Tibial artery (tissue), 4 donors: ENCODE measurements at places on chromosomes 13 and 19.

DNA sequence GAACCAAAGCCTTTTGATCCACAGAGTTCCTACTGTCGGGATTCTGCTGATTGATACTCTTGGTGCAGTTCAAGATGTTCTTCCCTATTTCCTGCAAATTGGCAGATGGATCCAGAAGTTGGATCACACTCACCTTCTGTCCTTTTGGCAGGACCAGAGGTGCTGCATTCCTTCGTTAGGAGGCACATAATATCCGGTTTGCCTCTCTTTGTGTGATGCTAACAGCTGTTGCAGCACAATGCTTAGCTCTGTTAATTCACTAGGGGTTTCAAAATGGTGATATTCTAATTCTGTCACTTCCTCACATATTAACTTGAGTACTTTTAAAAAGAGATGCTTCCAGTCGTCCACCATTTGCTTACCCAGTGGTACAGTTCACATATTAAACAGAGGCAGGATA lies 15.2 kb upstream of the CHST8 start:
- no peak for DNase-seq

- DNase-seq: no peak
Observed at GRCh38 chr13:81207636-81208035, 866.7 kb upstream of the SPRY2 start.

DNA sequence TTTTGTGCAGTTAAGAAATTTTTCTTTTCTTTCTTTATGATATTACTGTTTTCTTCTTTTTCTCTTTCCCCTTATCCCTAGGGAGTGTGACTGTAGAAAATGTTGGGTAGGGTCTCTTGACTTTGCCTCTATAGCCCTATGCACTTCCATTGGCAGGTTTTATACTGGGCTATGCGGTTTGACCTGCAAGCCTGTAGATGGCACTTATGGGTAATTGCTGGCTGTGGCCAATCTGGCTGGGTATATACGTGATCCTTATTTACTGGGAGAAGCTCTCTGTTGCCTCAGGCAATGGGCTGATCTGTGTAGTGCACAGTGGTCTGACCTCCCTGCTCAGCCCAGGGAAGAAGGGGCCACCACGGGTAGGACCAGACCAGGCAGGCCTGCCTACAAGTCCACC lies 78.8 kb downstream of the RAP2A start:
- no peak for DNase-seq

DNA sequence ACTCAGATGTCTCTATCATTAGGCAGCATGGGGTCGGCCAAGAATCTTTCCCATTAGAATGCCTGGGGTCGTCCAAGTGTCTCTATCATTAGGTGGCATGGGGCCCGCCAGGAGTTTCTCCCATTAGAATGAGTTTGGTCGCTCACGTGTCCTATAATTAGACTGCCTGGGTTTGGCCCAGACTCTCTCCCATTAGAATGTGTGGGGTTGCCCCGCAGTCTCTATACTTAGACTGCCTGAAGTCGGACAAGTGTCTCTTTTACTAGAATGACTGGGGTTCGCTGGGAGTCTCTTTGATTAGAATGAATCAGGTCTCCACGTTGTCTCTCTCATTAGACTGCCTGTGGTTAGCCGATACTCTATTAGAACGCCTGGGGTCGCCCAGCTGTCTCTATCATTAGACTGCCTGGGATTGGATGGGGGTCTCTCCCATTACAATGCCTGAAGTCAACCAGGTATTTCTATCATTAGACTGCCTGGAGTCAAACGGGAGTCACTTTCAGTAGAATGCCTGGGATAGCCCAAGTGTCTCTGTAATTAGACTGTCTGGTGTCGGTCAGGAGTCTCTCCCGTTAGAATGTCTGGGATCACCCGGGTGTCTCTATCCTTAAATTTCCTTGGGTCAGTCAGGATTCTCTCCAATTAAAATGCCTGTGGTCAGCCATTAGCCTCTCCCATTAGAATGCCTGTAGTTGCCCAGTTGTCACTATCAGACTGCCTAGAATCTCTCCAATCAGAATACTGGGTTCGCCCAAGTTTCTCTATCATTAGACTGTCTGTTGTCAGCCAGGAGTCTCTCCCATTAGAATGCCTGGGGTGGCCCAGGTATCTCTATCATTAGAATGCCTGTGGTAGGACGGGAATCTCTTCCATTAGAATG lies 1454.1 kb downstream of the UQCRFS1 start:
- DNase-seq: no peak

GRCh38 chr13:53100394-53101063 lies 71.9 kb downstream of the OLFM4 start:
- DNase-seq: no peak

GRCh38 chr13:67557642-67558241 lies 327.6 kb upstream of the PCDH9 start:
- DNase-seq: no peak

DNA sequence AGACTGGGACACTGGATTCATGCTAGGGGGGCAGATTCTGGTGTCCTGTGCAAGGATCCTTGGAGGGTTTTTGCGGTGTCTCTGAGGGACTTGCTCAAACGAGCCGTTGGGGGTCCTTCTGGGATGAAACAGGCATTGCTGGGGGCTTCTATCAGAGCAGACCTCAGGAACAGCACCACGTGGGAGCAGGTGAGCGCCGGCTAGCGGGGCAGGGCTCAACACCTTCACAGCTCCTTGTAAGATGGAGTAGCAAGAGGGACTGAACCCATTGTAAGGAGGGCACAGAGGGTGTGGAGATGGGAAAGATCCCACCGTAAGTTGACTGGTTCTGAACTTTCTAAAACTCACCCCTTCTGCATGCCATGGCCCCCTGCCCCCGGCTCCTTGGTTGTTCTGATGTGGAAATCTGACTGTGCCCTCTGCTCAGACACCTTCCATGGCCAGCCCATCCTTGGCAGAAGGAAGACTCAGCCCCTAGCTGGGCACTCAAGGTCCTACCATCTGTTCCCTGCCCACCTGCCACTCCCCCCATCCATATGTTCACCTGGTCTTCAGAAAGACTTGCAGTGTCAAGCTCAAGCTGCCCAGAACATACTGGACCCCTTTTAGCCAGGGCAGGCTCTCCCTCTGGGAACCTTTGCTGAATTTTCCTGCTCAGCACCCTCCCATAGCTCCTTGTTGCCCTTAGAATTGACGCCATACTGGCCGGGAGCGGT lies 1.2 kb downstream of the SLC27A1 start:
- no peak for DNase-seq

- peak; percentile 31 for DNase-seq
Observed at GRCh38 chr13:50910485-50910805, 854 bp downstream of the RNASEH2B start.

GRCh38 chr13:32234914-32235313 lies 80.2 kb downstream of the ZAR1L start:
- DNase-seq: no peak

- DNase-seq: no peak
Observed at GRCh38 chr13:45575146-45575829, 40.3 kb downstream of the ERICH6B start.

- DNase-seq: no peak
Observed at GRCh38 chr13:83666141-83666540, 216.1 kb downstream of the SLITRK1 start.

- no peak for DNase-seq
Observed at GRCh38 chr19:12841094-12841493, 2.8 kb downstream of the MAST1 start.

DNA sequence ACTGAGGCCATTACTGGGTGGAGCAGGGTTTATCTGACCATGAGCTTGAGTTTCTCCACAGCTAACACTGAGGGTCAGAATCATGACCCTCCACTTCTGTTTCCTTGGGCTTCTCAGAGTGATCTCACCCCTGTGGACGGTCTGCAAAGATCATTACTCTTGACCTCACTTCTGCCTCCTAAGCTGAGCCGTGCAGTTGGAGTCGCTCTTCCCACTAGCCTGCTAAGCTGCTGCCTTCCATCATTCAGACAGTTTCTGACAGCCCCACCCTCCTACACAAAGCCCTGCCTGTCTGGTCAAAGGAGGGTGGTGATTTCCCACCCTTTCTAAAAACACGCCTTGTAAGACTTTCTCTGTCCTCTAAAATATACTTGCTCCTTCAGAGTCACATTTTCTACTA lies 9.3 kb upstream of the FRY start:
- DNase-seq: no peak

DNA sequence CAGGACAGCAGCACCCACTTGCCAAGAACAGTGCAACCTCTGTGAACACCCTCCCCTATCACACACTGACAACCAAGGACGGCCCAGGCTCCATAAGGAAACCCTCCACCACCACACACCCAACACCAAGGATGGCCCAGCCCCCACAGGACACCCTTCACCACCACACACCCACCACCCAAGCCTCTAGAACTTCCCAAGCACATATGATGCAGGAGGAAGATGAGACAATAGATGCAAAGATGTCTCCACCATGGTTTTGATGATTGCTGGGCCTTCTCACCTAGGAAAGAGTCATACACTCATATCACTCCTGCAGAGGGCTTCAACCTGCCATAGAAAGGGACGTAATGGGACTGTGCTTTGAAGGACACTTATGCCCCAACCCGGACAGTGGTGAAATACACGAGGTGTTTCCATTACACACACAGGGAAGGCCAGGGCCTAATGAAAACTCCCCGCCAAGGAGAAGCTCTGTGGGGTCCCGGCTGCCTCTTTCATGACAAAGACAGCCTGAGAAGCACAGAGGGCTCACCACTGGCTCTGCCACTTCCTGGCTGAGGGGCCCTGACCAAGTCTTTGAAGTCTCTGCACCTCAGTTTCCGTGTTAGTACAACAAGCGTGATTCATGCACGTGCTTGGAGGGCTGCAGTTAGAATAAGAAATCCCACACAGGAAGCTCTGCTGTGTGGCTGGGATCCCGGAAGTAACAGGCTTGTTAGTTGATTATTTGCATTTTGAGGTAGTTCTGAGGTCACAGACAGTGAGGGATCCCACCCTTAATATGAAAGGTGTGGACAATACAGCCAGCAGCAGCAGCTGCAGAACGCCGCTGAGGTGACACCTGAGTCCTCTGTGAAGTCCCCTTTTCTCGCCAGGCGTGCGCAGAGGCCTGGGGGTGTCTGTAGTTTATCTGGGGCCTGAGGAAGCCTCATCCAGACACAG lies 61.9 kb upstream of the ATP12A start:
- no peak for DNase-seq

GRCh38 chr19:5038631-5039271 lies 69.8 kb downstream of the KDM4B start:
- no peak for DNase-seq

DNA sequence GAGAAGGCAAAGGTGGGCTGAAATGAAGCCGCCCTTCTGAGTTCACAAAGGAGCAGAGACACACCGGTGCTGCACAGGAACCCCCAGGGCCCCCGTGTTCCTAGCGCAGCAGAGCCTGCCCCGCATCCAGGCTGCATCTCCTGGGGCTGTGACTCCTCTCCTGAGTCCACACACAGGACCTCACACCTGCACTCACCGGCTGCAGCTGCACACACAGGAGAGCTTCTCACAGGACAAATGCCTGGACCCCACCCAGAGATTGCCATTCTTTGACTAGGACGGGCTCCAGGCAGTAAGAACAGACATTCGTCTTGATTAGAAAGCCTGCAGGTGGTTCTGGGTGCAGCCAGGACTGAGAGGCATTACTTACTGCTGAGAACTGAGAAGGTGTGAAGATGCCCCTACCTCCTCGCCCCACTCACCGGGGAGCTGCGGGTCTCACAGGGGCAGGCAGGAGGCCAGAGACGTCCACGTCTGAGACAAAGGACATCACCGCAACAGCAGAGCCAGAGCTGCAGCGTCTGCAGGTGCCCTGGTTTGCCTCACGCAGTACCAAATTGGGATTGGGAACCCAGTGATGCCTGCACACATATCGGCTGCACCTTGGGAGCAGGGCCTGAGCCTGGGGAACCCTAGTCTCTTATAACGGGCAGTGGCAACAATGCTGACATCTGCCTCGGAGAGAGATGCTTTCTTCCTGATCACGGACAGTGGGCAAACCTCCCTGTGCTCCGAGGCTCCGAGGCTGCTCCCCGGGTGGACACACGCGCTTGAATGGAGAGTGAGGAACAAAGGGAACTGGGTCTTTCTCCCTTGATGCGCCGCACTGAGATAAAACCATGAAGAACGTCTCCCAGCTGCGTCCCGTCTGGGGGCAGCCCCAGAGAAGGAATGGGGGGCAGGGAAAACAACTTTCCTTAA lies 50.4 kb downstream of the RASA3 start:
- DNase-seq: no peak

GRCh38 chr13:92260363-92260762 lies 861.9 kb downstream of the GPC5 start:
- no peak for DNase-seq

DNA sequence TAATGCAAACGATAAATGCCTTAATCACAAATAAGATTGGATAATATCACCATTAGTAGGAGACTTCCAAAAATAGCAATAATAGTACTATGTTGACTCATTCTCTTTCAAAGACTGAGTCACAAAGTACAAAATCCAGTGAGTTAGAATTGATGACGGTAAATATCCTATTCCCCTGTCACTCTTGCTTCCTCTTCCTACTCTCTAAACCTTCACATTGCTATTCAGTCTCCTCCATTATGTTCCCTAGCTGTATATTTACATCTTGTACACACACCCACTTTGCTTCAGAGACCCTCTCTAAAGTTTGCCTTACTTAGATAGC lies 26.3 kb upstream of the INTS6 start:
- no peak for DNase-seq

GRCh38 chr19:15248106-15248505 lies 15.9 kb upstream of the EPHX3 start:
- peak; percentile 59 for DNase-seq

- no peak for DNase-seq
Observed at GRCh38 chr13:39877134-39877533, 221.7 kb downstream of the COG6 start.

DNA sequence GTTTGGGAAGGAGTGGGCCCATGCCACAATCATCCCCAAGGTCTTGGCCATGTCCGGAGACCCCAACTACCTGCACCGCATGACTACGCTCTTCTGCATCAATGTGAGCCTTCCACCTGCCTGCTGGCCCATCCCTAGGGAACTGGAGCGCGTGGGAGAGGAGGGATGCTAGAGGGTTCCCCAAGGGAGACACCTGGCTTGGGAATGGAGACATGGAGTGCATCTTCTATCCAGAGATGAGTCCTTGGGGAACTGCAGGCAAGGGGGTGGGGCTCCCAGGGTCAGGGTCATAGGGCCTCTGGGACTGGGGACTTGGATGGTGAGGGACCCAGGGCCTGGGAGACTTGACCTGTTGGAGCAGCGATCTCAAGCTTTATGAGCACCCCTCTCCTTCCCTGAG lies 31.2 kb downstream of the PPP2R1A start:
- DNase-seq: no peak

- no peak for DNase-seq
Observed at GRCh38 chr19:11087870-11088505, 1.3 kb upstream of the LDLR start.

- no peak for DNase-seq
Observed at GRCh38 chr19:13209484-13210338, 59.5 kb downstream of the IER2 start.

GRCh38 chr19:51931921-51932320 lies 4.6 kb downstream of the ZNF613 start:
- no peak for DNase-seq
